GF-D8 (cell line): ENCODE measurements at places on chromosomes 11 and 22.

DNA sequence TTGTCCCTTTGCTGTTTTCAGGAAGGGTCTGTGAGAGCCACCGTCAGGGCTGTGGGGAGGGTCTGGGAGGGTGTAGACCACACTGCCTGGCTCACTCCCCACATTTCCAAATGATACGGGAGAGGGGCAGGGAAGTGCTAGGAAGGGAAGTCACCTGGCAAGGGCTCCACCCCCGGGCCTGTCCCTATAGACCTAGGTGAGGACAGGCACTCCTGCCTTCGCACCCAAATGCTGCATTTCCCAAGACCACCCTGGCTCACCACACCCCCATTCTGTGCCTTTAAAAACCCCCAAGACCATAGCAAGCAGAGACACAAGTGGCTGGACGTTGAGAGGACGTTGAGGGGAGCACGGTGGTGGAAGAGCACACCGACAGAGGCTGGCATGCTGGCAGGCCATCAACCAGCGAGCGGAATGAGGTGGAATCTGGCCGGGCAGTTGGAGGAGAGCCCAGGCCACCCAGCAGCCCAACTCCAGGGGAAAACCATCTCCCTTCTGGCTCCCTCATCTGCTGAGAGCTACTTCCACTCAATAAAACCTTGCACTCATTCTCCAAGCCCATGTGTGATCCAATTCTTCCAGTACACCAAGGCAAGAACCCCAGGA, 45.7 kb downstream of the GNB1L start:
- no peak for DNase-seq

- DNase-seq, result no peak
Measured at GRCh38 chr22:50014655-50015401, 2.3 kb upstream of the IL17REL start.

GRCh38 chr11:30454111-30454510, 131.2 kb downstream of the ARL14EP start:
- DNase-seq, result no peak

GRCh38 chr11:83972536-83972935, 686.4 kb upstream of the CCDC90B start:
- no peak for DNase-seq

DNA sequence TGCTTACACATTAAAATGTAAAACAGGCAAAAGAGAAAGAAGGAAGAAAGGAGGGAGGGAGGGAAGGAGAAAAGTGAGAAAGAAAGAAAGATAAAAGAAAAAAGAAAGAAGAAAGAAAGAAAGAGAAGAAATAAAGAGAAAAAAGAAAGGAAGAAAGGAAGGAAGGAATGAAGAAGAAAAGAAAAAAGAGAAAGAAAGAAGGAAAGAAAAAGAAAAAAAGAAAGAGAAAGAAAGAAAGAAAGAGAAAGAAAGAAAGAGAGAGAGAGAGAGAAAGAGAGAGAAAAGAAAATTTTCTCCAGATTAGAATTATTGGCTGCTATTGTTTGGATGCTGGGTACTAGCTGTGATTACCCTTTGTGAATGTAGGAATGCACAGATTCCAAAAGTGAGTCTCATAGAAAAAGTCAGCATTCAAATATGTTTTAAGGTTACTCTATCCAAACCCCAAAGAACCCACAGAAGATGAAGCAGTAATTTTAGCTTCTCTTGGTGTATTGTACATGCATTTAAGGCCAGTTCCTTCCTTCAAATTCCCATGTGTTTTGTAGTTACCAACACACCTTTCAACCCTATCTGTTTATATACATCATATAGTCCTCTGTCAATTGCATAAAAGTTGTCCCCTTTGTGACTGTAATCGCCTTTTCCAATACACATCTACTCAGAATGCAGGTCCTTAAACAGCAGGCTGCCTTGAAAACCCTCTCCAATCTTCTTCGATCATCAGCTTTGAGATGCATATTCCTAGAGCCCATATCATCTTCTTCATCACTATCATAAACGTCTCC, 789 bp upstream of the FAM111A start:
- no peak for DNase-seq

DNA sequence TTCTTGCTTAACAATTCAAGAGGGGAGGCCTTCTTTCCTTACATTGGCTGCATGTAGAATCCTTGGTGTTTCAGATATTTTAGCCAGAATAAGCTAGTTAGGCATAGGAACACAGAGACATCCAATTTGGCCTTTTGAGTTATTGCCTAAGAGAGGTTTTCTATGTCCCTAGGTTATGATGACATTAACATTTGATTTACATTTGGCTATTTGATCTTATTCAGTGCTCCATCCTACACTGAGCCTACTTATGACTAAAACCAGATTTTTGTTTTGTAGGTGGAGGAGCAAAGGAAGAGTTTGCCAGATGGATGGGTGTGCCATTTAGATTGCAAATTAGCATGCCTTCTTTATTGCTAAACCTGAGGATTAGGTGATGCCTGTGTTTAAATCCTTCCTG, 11.1 kb upstream of the SLC37A2 start:
- no peak for DNase-seq

DNA sequence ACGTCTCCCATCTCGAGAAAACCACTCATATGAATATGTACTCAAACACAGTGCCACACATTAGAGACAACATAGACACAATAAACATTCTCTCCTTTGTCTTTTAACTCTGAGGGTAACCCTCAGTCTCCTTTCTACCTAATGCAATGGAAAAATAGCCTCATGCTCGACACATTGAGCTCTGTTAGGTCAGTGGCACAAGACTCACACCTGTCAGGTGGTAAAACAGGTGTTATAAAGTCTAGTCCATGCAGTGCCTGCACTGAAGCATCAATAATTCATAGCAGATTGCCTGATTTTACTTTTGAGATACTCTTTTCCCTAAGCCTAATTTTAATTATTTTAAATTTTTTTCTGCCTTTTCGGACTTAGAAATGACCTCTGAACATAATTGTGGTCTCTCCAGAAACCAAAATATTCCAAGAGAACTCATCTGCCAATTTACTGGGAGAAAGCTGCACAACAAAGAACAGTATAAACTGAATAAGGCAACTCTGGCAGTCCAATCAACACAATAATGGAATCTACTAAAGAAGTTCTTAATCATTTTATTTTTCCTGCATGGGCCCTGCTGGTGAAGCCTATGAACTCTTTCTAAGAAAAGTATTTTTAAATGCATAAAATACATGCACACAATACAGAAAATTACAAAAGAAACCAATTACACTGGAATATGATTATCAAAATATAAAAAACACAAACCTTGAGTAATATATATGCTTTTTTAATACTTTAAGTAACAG, 9.9 kb downstream of the RDX start:
- DNase-seq, result no peak

GRCh38 chr11:33753304-33753967, 17.2 kb upstream of the CD59 start:
- DNase-seq, result no peak

DNA sequence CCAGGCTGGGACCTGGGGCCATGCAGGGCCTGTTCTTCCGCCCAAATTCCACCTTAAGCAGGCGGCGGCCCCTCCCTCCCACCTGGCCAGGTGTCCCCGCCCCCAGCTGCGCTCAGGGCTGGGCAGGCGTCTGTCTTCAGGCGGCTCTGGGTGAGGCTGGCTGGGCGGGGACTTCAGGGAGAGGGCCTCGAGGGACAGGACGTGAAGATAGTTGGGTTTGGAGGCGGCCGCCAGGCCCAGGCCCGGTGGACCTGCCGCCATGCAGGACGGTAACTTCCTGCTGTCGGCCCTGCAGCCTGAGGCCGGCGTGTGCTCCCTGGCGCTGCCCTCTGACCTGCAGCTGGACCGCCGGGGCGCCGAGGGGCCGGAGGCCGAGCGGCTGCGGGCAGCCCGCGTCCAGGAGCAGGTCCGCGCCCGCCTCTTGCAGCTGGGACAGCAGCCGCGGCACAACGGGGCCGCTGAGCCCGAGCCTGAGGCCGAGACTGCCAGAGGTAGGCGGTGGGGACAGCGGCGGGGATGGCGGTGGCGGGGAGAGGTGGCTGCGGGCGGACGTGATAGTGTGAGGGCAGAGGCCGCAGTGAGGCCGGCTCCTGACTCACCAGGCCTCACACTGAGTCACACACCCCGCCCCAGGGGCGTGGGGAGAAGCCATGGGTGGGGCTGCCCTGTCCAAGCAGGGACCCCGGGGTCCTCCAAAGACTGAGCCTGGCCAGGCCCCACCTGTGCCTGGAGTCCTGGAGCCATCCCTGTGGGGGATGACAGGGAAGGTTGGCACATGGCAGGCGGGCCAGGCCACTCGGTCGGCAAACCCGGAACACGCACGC, at the start of gene PKP3:
Gene PKP3 (plus strand): TSS at position 176 of the 824 bp plus-strand sequence. CDS start 84 bp downstream, at position 260.
- DNase-seq, result no peak
